ENCODE measurements at places on chromosomes 6 and 20.

DNA sequence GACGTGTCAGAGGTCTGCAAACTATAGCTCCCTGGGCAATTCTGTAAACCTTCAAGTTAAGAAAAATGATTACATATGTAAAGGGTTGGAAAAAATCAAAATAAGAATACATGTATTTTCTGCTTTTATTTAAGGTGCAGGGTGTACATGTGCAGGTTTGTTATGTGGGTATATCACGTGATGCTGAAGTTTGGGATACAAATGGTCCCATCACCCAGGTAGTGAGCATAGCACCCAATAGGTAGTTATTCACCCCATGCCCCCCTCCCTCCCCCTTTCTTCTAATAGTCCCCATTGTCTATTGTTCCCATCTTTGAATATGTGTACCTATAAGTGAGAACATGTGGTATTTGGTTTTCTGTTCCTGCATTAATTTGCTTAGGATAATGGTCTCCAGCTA lies 51.1 kb upstream of the GCM1 start:
- no peak for DNase-seq

DNA sequence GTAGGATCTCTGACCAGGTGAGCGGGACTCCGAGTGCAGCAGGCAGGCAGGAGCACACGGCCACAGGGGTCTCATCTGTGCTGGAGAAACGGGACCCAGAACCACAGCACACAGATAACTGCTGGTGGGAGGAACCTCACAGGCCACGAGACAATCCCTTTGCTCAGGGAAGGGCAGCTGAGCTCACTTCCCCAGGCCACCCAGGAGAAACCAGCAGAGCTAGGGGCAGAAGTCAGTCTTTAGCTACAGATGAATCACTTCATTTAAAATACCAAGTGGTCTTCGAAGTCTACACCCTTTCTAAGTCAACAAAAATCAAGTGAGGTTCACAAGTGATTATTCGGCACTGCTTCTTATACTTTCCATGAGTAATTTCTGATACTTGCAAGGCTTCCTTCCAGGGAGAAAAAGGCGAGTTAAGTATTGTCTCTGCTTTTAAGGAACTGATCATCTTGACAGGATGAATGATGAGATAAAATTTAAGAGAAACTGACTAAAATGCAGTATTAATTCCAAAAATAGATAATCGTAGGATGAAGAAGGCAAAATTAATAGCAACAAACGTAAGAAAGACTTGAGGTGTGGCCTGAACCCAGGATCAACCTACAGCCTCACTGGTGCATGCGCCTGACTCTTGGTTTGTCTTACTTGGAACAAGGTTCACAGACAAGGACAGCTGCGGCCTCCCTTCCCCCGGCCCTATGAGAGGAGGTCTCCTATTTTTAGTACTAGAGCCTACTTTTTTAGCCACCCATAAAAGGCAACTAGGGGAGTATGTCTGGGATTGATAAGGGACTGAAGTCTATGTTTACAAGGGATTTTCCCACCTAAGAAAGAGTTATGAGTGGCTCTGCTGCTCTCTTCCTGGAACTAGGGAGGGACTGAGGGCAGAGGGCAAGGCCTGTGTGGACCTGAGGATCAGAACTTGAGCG lies 233.6 kb downstream of the TTLL2 start:
- no peak for DNase-seq

DNA sequence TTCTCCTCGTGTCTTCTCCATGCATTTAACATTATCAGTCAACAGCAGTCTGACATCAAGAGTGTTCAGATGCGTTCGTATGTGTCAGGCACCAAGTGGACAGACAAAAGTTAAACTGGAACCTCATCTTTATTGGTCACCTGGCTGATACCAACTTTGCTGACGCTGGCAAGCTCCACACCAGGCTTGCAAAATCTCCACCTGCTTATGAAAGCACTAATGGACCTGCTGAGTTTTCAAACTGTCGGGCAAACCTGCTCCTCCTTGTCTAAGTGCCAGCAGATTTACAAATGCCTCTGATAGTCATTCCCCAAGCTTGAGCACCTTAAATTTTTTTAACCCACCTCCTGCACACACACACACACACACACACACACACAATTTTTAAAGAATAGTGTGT lies 27.9 kb upstream of the DSP start:
- no peak for DNase-seq

DNA sequence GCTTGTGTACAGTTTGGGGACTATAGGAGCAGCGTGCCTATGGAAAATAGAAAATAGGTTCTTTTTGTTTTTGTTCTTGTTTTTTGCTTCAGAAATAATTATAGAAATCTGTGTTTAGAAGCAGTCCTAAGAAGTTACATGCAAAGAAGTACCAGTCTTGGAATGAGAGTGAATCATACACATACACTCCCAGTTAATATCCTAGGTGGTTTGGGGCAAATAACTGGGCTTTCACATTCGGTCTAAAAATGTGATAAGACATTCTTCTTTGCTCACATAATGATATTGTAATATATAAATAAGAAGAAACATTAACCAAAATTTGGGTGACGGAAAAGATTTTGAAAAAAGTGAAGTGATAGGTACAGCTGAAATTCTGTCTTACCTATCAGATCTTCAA lies 61.0 kb downstream of the ENPP1 start:
- DNase-seq: no peak

- no peak for DNase-seq
Observed at GRCh38 chr6:43951756-43952675, 175.2 kb downstream of the MRPL14 start.

- DNase-seq: no peak
Observed at GRCh38 chr6:154485815-154486214, 24.7 kb downstream of the CNKSR3 start.

GRCh38 chr6:72620871-72621290 lies 983 bp upstream of the KCNQ5 start:
- no peak for DNase-seq

- DNase-seq: no peak
Observed at GRCh38 chr6:20978151-20978614, 443.9 kb downstream of the CDKAL1 start.

- no peak for DNase-seq
Observed at GRCh38 chr6:87825821-87826221, 123.8 kb upstream of the AKIRIN2 start.

- no peak for DNase-seq
Observed at GRCh38 chr6:154980273-154981078, 14.6 kb upstream of the TIAM2 start.

DNA sequence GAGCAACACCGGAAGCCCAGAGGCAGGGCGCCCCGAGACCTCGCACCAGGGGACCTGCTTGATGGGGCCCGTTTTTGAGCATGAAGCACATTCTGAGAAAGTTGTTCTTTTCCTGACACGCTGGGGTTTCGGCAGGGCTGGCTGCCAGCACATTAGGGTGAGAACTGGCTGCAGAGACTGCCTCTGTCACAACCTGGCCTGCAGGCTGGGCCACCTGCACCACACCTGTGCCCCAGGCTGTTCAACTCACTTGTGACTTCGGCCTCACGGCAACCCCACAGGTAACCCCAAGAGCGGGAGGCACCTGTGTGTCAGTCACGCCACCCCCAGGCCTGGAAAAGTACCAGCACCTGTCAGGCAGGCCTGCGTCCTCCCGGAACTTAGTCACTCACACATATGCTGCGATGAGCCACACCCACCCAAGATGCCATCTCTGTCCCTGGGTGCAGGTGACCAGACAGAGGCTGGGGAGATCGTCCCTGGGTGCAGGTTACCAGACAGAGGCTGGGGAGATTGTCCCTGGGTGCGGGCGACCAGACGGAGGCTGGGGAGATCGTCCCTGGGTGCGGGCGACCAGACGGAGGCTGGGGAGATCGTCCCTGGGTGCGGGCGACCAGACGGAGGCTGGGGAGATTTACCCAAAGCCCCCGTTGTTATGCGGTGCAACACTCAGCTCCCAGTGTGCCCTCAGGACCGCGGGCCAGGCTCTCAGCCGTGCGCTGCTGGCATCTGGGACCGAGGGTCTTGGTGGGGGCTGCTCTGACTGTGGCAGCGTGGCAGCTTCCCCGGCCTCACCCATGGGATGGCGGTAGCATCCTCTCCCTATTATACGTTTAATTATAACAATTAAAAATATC lies 82.5 kb upstream of the BHLHE23 start:
- no peak for DNase-seq

DNA sequence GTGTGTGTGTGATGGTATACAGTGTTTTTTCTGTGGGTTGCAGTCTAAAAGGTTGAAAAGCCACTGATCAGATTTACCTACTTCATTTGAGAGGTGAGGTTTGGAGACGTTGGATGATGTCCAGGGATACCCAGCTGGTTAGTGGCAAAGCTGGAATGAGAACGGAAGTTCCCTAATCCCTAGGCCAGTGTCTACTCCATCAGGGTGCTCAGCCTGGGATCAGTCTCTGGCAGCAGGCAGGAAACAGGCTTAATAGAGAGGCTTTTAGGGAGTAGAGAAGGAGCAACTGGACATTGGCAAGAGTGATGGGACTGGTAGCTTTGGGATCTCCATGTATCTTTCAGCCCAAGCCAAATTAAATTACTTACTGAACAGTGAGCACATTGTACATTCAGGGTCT lies 80.7 kb downstream of the C6orf52 start:
- no peak for DNase-seq

DNA sequence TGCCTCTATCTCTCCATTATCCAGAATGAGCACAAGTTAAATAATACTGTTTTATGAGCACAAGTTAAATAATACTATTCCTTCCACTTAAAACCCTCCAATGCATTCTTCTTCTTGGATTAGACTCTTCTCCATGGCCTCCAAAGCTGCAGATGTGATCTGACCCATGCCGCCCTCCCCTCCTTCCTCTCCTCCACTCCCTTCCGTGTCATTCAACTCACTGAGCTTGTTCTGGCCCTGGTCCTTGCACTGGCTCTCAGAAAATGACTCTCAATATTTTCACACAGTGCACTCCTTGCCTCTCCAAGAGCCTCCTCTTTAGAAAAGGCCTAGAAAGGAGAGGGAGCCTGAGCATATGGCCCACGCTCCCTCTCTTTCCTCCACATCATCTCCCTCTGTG lies 125.0 kb upstream of the CD93 start:
- no peak for DNase-seq

GRCh38 chr6:3227363-3228045 lies at the start of gene TUBB2B:
Gene TUBB2B, minus strand, starts transcription at chr6:3227653. Its CDS starts 110 bp downstream, at chr6:3227543.
- peak; percentile 77 for DNase-seq

DNA sequence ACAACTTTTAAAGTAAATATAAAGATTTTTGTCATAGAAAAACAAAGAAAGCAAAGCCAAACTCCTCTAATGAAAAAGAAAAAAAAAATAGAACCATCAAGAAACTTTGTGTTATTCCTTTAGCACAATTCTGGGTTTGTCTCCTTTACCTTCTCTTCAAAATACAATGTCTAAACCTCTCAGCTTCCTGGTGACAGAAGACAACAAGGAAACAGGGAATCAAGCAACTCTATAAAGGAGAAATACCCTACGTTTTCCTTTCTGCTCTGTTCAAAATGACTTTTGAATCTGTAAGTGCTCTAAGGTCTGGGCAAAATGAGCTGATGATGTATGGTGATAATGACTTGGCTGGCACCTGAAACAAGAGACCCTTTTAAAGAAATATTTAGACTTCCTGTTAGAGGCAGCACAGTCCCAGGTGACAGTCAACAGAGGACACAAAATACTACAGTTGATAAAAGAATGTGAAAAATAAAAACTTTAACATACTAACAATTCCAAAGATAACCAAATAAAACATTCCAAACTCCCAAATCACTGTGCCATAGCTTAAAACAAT lies 101.4 kb downstream of the PRDM1 start:
- DNase-seq: no peak

DNA sequence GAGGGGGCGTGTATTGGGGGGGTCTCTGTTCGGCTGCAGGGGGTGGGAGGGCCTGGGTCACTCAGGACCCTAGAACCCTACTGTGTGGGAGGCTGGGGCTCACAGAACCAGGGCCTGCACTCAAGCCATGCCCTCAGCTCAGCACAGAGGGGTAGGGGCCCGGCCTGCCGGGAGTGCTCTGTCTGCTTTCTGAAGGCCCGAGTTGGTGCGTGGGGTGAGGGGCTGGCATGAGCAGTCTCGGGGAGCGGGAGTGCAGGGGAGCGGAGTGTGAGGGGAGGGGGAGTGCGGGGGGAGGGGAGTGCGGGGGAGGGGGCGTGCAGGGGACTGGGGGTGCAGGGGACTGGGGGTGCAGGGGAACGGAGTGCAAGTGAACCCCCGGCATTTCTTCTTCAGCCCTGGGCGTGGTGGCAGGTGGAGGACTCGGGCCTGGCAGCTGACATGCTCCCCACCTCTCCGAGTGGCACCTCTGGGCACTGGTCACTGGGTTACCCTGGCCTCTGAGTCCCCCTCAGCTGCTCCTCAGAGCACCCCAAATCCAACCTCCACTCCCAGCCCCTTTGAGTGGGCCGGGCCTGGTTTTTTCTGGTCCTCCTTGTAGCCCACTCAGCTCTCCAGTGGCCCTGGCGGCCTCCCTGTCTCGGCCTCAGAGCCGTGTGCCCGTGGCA lies 1.0 kb downstream of the COL20A1 start:
- no peak for DNase-seq

- no peak for DNase-seq
Observed at GRCh38 chr6:151524059-151524458, 30.2 kb downstream of the CCDC170 start.

DNA sequence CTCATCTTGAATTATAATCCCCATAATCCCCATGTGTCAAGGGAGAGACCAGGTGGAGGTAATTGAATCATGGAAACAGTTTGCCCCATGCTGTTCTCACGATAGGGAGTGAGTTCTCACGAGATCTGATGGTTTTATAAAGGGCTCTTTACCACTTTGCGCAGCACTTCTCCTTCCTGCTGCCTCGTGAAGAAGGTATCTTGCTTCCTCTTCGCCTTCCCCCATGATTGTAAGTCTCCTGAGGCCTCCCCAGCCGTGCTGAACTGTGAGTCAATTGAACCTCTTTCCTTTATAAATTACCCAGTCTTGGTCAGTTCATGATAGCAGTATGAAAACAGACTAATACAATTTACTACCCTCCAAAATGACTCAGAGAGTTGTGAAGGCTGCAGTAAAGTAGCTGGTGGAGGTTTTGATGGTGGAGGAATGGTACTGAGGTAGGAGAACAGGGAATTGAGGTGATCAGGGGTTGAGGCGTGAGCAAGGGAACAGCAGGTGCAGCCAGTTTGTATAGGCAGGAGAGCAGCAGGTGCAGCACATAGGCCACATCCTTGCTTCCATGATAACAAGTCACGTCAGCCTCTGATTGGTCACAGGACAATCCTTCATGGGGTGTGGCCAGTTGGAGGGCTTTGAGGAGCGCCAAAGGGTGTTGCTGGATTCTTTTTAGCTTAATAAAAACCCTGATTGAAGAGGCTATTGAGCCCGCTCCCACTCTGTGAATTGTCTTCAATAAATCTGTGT lies 150.0 kb downstream of the CDC5L start:
- DNase-seq: no peak

- no peak for DNase-seq
Observed at GRCh38 chr6:163573503-163574179, 159.1 kb downstream of the QKI start.

DNA sequence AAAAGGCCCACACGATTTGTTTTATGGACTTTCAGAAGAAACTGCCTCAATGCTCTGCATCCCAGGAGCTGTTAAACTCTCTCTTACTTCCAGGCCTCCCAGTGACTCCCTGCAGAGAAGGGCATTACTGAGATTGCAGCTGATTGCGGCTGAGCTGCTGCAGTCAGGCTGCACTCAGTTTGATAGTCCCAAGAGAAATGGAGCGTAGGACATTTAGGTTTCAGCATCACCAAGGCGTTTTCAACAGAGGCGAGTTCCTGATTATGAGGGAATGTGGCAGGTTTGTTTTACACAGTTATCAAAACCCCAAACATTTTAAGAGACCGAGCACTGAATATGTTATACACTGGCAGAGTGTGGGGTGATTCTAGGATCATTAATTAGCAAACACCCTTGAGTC lies 145.6 kb downstream of the TBX18 start:
- no peak for DNase-seq

GRCh38 chr20:24962510-24962909 lies 13.4 kb downstream of the CST7 start:
- peak; percentile 50 for DNase-seq

GRCh38 chr6:36285797-36286196 lies 15.9 kb downstream of the PNPLA1 start:
- DNase-seq: no peak

Measured in NCI-H1694 treated with DMSO at 0.1 percent for 48 hours (cell line).